NCI-H2081 (cell line): ENCODE measurements at places on chromosomes 16 and 17.

DNA sequence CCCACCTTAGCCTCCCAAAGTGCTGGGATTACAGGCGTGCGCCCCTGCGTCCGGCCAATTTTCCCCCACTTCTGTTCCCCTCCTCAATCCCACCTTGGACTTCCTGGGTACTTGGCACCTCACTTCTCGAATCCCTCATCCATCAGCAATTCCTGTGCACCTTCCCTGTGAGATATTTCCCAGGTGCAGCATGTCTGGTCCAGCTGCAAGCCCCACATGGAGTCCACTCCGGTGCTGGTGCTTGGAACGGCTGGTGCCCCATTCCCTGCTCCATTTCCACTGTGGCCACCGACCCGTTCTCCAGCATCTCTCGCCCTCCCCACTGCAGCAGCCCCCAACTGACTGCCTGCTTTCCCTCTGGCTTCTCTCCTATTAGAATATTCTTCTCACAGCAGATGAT, 35.3 kb downstream of the NOL11 start:
- no peak for DNase-seq

DNA sequence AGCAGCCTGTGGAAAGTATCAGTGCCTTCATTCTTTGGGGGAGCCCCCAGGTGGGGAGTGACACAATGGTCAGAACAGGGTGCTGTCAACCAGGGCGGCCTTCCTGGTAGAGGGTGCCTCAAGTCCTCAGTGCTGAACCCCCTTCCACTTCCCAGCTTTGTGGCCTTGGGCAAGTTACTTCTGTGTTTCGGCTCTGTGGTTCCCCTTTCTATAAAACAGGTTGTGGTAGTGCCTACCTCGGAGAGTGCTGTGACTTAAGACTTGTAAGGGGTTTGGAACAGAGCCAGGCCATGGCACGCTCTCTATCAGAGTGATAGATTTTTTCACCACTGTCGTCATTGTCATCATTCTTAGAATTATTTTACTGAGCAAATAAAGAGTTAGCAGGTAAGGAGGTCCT, 141.1 kb downstream of the CCDC182 start:
- no peak for DNase-seq

DNA sequence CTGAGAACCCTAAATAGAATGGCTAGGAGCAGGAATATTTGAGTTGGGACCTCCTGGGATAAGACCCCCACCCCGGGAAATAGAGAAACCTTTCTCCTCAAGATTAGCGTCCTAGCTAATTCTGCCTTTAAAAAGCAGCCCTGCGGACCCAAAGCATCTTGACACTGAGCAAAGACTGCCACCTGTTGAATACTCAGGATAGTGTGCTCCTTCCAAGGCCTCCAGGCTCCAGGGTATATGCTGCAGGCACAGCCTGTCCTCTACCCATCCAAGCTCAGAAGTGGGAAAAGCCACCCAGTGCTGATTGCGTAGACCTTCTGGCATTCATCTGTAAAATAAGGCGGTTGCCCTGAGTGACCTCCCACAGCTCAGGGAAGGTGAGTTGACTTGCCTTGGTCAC, 456.2 kb upstream of the DYNLRB2 start:
- no peak for DNase-seq

- no peak for DNase-seq
Observed at GRCh38 chr16:27303256-27304100, 10.3 kb upstream of the IL4R start.

- peak; percentile 58 for DNase-seq
Observed at GRCh38 chr17:29180034-29180787, at the start of gene MYO18A. MYO18A (minus strand) TSS chr17:29180398; CDS start chr17:29166940, 13,458 bp downstream.

DNA sequence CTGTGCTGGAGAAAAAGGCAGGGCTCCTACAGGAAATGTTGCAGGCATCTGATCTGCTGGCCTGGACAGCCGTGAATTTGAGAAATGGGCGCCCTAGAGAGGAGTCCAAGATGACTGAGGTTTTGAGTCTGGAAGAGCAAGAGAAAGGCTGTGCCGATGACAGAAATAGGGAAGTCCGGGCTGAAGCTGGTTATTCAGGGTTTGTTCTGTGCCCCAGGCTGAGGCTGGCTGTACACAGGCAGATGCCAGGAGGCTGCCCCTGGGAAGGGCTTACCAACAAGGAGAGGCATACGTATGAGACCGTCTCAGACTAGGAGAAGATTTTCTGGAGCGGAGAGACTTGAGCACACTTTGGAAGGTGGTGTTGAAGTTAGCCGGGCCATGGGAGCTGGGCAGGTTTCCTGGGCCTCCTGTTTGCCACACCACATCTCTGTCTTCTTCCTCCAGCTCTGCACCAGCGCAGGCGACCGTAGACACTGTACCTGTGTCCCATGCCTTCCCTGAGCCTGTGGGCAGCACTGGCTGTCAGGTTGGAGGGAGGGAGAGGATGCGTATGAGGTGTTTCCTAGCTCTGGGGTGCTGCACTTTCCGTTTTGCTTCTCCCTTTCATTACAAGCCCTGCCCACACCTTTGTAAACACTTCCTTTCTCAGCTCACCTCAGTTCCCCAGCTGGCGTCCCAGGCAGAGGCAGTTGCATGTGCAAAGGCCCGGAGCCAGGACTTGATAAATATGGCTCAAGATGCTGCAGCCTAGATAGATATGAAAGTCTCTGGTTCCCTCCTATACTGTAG, 80.8 kb downstream of the SPECC1 start:
- no peak for DNase-seq

- no peak for DNase-seq
Observed at GRCh38 chr17:65434251-65434650, 127.2 kb downstream of the AXIN2 start.

DNA sequence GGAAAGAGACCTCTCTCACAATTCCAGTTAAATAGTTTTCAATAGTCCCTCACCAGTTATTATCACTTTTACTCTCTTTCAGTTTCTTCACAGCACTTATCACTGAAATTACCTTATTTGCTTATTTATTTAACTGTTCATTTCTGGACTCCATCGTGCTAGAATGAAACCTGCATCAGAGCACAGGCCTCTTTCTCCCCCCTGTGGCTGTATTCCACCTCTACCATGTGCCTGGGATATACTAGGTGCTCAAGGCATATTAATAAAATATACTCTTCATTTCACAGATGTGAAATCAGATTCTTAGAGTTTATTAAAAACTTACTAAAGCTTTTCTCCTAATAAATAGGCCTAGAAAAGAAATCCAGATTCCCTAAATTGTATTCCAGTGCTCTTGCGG, 308.9 kb upstream of the MON1B start:
- DNase-seq = no peak

DNA sequence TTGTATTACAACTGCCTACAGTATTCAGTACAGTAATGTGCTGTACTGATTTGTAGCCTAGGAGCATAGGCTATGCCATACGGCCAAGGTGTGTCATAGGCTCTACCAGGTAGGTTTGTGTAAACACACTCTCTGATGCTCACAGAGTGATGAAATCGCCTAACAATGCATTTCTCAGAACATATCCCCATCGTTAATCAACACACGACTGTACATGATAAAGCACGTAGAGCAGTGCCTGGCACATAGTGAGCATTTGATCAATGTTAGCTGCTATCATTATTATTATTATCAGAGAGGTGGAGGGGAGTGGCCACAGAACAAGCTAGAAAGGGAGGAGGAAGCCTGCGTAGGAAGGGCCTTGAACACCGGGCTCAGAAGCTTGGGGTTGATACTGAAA, 81.1 kb upstream of the LHX1 start:
- no peak for DNase-seq

DNA sequence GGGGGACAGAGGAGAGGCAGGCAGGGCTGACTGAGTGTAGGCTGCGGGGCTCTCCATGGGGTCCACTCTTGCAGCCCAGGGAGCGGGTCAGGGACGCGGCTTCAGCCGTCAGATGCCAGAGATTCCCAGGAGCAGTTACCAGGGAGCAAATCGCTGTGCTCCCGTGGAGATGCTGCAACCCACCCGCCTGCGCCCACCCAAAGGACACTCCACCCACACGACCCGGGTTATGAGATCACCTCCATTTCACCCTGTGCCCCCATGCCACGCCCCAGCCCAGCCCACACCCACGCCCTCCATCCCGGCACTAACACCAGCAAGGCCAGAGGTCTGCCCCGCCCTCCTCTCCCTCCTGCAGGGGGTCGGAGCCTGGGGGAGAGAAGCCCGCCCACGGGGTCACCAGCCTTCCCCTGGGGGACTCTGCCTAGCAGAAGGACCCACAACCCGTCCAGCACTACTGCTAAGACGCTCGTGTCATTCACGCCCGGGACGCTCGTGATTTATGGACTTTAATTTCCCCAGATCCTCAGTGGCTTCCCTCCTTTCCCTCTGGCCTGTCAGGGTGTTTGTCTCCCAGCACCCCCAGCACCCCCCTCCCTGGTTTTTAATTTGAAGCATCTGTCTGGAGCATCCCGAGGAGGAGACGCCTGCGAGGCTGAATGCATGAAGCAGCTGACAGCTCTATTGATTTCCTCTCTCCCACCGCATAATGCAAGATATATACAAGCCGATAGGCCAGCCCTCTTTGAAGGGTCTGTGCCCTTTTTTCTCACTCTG, 6.7 kb upstream of the RPL38 start:
- DNase-seq = no peak

GRCh38 chr17:50715471-50715870, 3.9 kb upstream of the LUC7L3 start:
- no peak for DNase-seq

- no peak for DNase-seq
Observed at GRCh38 chr16:77414752-77415231, 20.0 kb downstream of the ADAMTS18 start.

GRCh38 chr17:74744349-74744713, 4.1 kb upstream of the NHERF1 start:
- DNase-seq = no peak

DNA sequence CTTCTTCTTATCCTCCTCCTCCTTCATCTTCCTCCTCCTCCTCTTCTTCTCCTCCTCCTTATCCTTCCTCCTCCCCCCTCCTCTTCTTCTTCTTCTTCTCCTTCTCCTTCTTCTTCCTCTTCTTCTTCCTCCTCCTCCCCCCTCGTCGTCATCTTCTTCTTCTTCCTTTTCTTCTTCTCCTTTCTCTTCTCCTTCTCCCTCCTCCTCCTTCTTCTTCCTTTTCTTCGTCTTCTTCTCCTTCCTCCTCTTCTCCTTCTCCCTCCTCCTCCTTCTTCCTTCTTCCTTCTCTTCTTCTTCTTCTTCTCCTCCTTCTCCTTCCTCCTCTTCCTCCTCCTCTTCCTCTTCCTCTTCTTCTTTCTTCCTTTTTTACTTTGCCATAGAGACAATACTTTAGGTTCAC, 5.1 kb upstream of the KRT23 start:
- DNase-seq = no peak

GRCh38 chr17:32396343-32396742, 46.4 kb downstream of the ZNF207 start:
- no peak for DNase-seq

GRCh38 chr16:54402270-54402669, 115.7 kb upstream of the IRX3 start:
- DNase-seq = no peak

DNA sequence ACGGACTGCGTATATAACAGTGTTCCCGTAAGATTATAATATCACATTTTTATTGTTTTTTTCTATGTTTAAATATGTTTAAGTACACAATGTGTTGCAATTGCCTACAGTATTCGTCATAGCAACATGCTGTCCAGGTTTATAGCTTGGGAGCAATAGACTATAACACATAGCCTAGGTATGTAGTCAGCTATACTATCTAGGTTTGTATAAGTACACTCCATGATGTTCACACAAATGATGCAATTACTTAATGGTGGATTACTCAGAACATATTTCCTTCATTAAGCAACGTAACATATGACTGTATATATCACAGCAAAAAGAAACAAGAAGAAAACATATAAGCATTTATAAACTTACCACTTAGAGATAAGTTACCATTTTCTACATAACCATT, 160.0 kb downstream of the CBLN1 start:
- no peak for DNase-seq

- no peak for DNase-seq
Observed at GRCh38 chr17:58504826-58505351, 9.5 kb downstream of the MTMR4 start.

GRCh38 chr17:27970587-27970986, 71.9 kb upstream of the NLK start:
- DNase-seq = no peak

DNA sequence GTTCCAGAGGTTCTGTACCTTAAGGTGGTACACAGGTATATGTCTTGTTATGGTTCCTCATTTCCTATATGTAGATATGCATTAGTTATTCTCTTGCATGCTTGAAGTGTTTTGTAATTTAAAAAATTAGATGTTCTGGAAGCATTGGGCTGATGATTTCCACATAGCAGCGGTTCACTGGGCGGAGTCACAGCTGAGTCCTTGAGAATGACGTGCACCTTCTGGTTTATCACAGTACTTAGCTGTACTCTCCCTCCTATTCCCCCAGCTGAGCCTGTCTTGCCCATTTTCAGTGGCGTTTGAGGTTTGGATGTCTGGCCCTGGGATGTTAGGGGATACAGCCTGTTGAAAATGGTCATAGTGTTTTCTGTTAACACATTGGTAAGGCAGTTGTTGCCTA, 327.1 kb downstream of the SNX29 start:
- DNase-seq = no peak

DNA sequence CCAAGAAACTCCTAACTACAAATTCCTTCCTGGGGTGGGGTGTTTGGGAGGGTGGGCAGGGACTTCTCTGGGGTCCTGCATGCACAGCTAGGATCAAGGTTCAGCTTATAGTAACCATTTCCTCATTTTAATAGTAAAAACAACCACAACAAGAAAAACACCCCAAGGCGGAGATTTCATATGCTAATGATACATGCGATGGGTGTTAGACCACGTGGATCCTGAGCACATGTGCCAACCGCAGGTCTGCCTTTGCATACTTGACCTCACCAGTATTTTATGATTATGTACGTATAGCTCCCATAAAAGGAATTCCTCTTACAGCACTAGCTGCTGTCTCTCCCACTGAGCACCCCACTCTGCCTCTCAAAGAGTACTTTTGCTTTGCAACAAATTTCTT, 1.9 kb downstream of the KRTAP4-11 start:
- DNase-seq = no peak

DNA sequence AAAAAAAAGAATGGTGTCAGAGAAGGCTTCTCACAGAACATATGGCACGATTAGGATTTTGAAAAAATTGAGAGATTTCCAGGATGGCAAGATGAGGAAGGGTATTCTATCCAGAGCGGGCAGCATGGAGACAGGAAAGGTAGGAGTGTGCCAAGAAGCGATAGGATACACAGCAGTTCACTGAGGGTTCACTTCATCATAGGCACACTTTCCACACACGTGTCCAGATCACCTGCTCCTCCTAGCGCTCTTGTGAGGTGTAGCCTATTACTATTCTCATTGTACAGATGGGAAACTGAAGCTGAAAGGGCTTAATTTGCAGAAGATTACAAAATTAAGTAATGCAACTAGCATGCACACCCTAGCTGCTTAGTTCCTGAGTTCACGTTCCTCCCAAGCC, 6.2 kb upstream of the ELAC2 start:
- no peak for DNase-seq

GRCh38 chr17:67245694-67246402, 852 bp upstream of the HELZ start:
- DNase-seq = no peak

DNA sequence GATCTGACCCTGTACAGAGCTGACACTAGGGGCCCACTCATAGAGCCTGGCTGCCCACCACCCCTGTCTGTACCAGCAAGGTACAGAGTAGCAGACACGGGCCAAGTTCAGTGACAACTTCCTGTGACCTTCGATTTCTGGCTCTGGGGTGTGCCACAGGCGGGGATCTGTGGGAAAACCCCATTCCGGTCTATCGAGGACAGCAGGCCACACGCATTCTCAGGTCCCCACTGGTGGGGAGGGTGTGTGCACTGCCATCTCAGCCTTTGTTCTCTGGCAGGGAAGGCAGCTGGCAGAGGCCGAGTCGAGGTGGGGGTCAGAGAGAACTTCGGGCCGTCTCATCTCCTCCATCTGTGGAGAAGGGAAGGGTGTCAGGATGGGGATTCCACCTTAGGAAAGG, 10.0 kb downstream of the NLE1 start:
- no peak for DNase-seq
